Stimulated activated naive B cell treated with anti-CD40 and anti-IgM and Interleukin-4, amounts not matched to agents 10 μg/mL and 1 μg/mL and 100 μg/mL, for 72 hours (primary cell): ENCODE measurements at places on chromosomes 2 and 18.

DNA sequence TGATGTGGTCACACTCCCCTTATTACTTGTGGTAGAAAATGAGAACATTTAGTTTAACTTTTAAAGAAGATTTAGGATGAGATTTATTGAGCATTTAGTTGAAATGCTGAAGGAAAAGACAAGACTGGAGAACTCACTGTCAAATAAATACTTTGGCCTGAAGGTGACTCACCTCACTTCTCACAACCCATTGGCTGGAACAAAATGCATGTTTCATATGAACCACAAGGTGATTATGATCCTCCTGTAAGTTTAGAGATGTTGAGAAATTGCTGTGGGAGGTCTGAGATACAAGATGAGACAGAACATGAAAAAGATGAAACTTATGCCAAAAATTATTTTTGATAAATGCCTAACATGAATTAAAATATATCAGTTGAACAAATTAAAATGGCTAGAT, 1004.5 kb downstream of the SOCS6 start:
- no peaks in the 10 kb centered on the region for H3K27me3 ChIP-seq

GRCh38 chr2:51297488-51297887, 265.6 kb upstream of the NRXN1 start:
- no peak overlapping the region for H3K27ac ChIP-seq
- no peaks in the 10 kb centered on the region for H3K27me3 ChIP-seq
- H3K4me3 ChIP-seq: no peak overlapping the region
- no peak for DNase-seq

GRCh38 chr2:112153179-112153490, 14.9 kb downstream of the FBLN7 start:
- H3K4me3 ChIP-seq: no peak overlapping the region
- H3K27me3 ChIP-seq: peaks cover under 1% of the 10 kb centered on the region
- DNase-seq: no peak
- H3K36me3 ChIP-seq: no peaks in the 10 kb centered on the region
- peaks cover 21% of the 10 kb centered on the region for H3K4me1 ChIP-seq
- H3K27ac ChIP-seq: no peak overlapping the region

DNA sequence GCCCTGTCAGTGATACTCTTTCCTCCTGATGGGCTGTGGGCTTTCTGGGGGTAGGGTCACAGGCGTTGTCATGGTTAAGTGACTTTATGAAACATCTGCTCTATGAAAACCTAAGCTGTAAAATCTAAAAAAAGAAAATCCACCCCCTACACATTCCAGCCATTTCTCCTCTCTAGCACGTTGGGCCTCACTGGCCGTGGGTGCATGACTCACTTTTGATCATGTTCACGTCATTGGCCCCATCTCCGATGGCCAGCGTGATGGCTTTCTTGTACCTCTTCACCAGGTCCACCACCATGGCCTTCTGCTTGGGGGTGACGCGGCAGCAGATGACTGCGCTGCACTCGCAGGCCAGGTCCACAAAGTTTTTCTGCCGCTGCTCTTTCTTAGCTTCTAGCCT, 39.3 kb upstream of the NARS1 start:
- peaks cover 15% of the 10 kb centered on the region for H3K36me3 ChIP-seq
- H3K27me3 ChIP-seq: no peaks in the 10 kb centered on the region
- peak overlapping the region; percentile 80 for H3K27ac ChIP-seq
- no peak for DNase-seq
- H3K4me1 ChIP-seq: peaks cover 26% of the 10 kb centered on the region
- no peak overlapping the region for H3K4me3 ChIP-seq

DNA sequence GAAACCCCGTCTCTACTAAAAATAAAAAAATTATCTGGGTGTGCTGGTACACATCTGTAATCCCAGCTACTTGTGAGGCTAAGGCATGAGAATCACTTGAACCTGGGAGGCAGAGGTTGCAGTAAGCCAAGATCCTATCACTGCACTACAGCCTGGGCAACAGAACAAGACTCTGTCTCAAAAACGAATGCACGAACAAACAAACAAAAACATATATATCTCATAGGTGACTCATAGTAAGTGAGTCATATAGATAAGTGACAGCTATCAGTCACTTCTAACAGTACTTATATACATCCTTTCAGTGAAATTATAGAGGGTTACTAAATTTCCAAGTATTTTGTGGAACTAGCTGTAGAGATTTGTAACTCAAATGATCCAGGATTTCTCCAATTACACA, 127.3 kb upstream of the FIGN start:
- no peaks in the 10 kb centered on the region for H3K36me3 ChIP-seq
- no peak overlapping the region for H3K4me3 ChIP-seq
- H3K27me3 ChIP-seq: no peaks in the 10 kb centered on the region

DNA sequence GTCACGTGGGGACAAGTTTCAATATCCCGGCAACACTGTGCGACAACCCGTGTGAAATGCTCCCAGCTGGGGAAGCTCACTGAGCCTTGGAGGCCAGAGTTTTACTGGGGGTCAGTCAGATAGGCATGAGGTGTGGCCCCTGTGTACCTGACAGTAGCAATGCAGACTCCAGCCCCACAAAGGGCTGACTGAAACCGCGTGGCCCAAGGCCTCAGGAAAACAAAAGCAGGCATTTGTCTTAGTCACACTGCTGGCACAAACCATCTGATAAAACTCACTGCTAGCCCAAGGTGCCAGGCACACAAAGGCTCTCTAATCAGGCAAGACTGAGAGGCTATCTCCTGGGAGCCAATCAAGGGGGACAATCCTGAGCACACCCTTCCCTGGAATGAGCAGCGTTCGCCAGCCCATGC, 786.6 kb upstream of the RAB6C start:
- H3K27ac ChIP-seq: no peak overlapping the region
- peaks cover 11% of the 10 kb centered on the region for H3K27me3 ChIP-seq
- no peaks in the 10 kb centered on the region for H3K4me1 ChIP-seq
- DNase-seq: no peak

DNA sequence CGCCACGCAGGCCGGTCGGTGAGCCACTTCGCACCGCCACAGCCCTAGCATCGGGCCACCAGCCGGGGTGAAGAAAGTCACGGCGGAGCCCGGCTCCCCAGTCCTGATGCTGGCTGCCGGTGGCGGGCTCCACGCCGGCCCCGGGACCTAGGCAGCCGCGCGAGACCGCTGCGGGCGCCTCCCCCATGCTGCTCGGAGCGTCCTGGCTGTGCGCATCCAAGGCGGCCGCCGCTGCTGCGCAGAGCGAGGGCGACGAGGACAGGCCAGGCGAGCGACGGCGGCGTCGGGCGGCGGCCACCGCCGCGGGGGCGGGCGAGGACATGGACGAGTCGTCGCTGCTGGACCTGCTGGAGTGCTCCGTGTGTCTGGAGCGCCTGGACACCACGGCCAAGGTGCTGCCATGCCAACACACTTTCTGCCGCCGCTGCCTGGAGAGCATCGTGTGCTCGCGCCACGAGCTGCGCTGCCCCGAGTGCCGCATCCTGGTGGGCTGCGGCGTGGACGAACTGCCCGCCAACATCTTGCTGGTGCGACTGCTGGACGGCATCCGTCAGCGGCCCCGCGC, 433 bp downstream of the SH3RF3 start:
- DNase-seq: peak; percentile 22
- H3K27ac ChIP-seq: no peak overlapping the region
- H3K4me1 ChIP-seq: peaks cover 28% of the 10 kb centered on the region
- peaks cover 2% of the 10 kb centered on the region for H3K36me3 ChIP-seq
- H3K27me3 ChIP-seq: peaks cover 37% of the 10 kb centered on the region

DNA sequence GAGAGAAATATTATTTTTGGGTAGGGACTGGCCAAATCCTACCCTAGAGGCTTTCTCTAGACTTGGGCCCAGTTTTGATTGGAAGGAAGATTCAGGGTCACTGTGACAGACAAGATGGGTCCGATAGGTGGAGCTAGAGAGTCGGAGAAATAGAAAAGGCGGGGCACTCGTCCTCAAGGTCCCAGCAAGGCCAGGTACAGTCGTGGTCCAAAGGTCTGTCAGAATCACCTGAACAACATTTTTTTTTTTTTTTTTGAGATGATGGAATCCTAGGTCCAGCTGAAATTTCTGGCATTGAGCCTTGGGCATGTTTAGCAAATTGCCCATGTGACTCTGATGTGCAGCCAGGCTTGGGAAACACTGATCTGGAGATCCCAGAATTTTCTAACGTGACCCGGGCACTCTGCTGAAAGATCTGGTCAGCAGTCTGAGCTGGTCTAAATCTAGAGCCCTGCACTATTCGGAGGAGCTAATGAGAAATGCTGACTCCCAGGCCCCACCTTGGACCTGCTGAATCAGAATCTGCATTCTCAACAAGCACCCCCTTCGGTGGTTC, 23.0 kb upstream of the NTSR2 start:
- H3K4me3 ChIP-seq: no peak overlapping the region
- DNase-seq: peak; percentile 54
- peaks cover 32% of the 10 kb centered on the region for H3K27me3 ChIP-seq
- no peaks in the 10 kb centered on the region for H3K36me3 ChIP-seq
- peaks cover 23% of the 10 kb centered on the region for H3K4me1 ChIP-seq
- H3K27ac ChIP-seq: no peak overlapping the region

- H3K4me1 ChIP-seq: peaks cover 86% of the 10 kb centered on the region
- H3K27me3 ChIP-seq: no peaks in the 10 kb centered on the region
- peaks cover 70% of the 10 kb centered on the region for H3K36me3 ChIP-seq
- H3K27ac ChIP-seq: no peak overlapping the region
Observed at GRCh38 chr2:201248288-201248844, 12.0 kb upstream of the CASP8 start.

GRCh38 chr2:67066782-67067181, 330.4 kb upstream of the ETAA1 start:
- H3K4me1 ChIP-seq: no peaks in the 10 kb centered on the region
- DNase-seq: no peak
- H3K4me3 ChIP-seq: no peak overlapping the region
- no peak overlapping the region for H3K27ac ChIP-seq
- no peaks in the 10 kb centered on the region for H3K36me3 ChIP-seq
- no peaks in the 10 kb centered on the region for H3K27me3 ChIP-seq

DNA sequence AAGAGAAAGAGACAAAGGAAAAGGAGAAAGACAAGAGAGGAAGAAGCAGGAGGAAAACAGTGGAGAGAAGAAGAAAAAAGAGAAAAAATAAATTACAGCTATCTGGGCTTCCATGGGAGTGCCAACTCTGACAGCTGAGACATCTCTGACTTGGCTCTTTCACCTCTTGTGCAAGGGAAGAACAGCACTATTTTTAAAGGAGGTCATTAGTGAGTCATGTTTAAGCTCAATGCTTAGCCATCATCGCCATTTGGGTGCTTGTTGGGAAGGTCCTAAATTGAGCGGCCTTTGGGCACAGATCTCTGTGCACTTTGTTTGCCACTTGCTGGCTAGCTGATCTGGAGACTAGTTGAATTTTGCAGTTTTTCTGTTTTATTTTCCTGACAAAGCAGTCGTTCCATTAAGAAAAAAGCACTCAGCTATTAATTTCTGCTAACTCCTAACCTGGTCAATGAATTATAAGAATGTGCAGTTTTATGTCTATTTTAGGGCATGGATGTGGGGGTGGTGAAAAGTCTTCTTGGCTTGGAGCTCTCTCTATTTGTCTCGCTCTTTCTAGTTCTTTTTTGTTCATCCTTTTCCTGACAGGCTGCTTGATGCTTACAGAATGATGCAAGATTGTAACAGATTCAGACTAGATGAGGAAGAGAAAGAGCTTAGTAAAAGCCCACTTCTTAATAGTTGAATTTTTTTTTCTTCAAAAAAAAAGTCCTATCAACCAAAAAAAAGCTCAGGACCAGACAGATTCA, 231.5 kb downstream of the SLC8A1 start:
- H3K36me3 ChIP-seq: no peaks in the 10 kb centered on the region
- DNase-seq: no peak
- H3K27ac ChIP-seq: no peak overlapping the region
- no peaks in the 10 kb centered on the region for H3K4me1 ChIP-seq
